Activated CD8-positive, alpha-beta memory T cell treated with anti-CD3 and anti-CD28 coated beads, Interleukin-2, amount 10 ng/mL, durations not matched to agents 7 days and 5 days (primary cell): ENCODE measurements at places on chromosomes 3 and 15. TPM values are rescaled to one million over a fixed set of nuclear protein-coding genes. Genes with fewer than 3 reads are reported as not detected.

DNA sequence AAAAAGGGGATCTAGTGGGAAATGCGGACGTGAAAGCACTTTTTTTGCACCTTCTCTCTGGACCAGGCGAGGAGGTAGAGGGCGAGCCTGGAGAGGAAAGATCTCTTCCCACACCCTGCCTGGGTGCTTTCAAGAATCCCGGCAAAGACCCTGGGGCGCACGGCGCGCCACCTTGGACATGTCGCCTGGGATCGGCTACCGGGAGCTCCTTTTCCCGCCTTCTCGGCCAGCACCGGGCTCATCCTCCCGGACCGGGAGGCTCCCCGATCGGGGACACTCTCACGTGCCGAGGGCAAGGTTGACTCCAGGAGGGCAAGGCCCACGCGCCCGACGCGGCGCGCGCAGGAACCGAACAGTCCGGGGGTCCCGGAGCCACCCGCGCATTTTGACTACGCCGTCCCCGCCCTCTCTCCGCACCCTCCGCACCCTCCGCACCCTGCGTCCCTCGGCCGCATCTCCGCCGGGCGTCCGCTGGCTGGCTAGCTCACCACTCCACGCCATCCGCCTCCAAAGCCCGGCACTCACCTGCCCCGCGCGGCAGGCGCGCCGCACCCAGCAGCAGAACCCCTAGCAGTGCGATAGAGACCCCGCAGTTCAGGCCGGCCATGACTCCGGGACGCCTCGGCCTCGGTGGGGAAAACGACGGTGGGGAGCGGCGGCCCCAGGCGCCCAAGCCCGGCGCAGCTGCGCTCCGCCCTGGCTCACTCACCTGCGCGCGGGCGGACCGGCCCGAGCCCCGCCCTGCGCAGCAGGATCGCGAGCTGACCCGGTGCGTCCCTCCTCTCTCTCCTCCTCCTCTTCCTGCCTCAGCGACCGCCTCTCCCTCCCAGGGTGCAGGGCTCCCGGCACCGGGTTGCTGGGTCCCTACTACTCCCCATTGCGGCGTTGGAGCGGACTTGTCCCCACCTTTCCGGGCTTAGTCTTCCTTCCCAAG lies at the start of gene CDCP1:
CDCP1 (minus strand) TSS at position 698 of the 934 bp plus-strand sequence; CDS start at position 607, 91 bp downstream.
- peaks cover 19% of the 10 kb centered on the region for H3K4me1 ChIP-seq
- H3K27ac ChIP-seq = no peak within 1 kb of the TSS
- peaks cover 81% of the 10 kb centered on the region for H3K27me3 ChIP-seq
- H3K36me3 ChIP-seq = peaks cover 8% of the 10 kb centered on the region
- DNase-seq = no peak

DNA sequence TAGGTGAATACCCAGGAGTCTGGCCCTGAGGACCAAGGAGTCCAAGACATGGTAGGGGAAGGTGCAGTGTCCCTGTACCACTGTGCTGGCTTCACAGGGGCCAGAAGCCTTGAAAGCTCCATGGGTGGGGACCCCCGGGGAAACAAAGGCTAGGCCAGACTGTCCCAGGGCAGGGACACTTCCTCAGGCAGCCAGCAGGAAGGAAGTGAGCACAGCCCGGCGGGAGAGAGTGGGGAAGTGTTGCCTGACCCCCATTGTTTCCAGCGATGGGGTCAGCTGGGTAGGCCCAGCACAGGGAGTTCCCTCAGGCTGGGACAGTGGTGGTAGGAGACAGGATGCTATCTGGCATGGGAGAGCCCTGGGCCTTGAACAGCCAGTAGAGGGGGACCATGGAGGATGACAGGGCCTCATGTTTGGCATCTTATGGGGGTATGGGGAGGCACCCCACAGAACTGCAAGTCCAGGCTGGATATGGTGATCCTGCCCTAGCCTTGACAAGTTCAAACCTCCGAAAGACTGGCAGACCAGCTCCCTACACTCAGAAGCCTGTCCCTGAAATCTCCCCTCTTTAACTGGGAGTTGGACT lies 1.2 kb upstream of the HYAL2 start:
- no peaks in the 10 kb centered on the region for H3K36me3 ChIP-seq
- H3K27ac ChIP-seq = peak overlapping the region; percentile 35
- DNase-seq = peak; percentile 39
- no peak overlapping the region for H3K4me3 ChIP-seq

- no peak overlapping the region for H3K27ac ChIP-seq
- H3K27me3 ChIP-seq = no peaks in the 10 kb centered on the region
- DNase-seq = no peak
- H3K4me1 ChIP-seq = no peaks in the 10 kb centered on the region
Observed at GRCh38 chr3:8994226-8994625, 31.0 kb upstream of the RAD18 start.

GRCh38 chr3:26591926-26592325 lies 30.6 kb upstream of the LRRC3B start:
- H3K36me3 ChIP-seq = no peaks in the 10 kb centered on the region
- H3K27ac ChIP-seq = no peak overlapping the region
- no peaks in the 10 kb centered on the region for H3K27me3 ChIP-seq
- no peaks in the 10 kb centered on the region for H3K4me1 ChIP-seq

DNA sequence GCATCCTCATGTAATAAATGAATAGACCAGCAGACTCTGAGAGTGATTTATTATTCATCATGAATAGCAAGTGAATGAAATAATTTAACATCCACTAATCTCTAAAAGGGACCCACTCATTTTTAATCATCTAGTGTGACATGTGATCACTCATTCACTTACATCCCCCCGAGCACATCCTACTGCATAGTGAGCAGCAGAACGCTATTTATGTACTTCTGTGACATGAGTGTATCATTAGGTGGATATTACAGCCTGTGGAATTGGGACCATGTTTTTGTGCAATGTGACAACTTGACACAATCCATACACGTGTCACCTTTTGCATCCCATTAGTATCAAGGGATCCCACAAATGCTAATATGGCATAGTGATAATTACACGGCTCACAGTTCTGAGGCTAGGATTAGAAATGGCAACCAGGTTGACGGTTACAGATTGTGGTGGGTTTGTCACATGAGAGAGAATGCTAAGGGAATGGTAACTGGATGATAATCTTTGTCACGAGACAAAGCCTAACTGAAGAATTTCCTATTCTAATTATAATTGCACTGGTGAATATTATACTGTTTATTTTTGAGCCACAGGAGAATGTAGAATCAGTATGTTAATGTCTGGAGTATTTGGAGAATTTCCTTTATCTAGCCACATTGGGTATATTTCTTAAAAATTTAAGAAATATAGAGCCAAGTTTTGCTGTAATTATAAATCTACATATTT lies 595.2 kb upstream of the TBL1XR1 start:
- H3K36me3 ChIP-seq = no peaks in the 10 kb centered on the region
- H3K4me1 ChIP-seq = peaks cover 7% of the 10 kb centered on the region
- H3K27me3 ChIP-seq = peaks cover 2% of the 10 kb centered on the region
- DNase-seq = no peak

The SLC2A2 gene
- total RNA-seq = not detected

DNA sequence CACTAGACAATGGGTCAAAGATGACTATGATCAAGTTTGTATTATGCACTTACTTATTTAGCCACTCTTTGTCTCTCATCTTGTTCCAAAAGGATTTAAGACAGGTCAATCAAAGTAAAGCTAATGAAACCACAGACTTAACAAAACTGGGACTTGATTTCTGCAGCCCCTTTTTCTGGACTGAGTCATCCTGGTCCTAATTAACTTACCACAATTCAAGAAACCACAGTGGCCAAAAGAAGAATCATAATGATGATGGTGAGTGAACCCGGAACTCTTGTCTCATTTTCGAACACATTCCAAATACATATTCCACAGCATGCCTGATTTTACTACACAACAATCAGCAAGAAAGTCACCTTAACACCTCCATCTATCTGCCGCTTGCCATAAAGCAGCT lies 1333.0 kb downstream of the ROBO1 start:
- no peaks in the 10 kb centered on the region for H3K4me1 ChIP-seq
- DNase-seq = no peak
- no peak overlapping the region for H3K27ac ChIP-seq

DNA sequence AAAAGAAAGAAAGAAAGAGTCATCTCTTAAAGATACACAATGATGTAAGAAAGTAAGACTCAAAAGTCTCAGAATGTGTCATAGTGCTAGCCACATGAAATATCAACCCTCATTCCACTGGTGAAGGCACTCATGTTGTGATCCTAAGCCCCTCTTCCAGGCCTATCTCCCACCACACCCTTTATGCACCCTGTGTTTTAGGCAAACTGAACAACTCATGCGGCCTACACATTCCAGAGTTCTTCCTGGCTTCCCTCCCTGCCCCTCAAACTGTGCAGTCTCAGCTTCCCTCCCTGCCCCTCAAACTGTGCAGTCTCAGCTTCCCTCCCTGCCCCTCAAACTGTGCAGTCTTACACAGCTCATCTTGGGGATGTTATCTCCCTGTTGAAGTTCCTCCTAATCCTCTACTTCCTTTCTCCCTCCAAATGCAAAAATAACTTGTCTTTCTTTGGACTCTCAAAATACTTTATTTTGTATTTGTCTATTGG lies 69.0 kb upstream of the FNDC3B start:
- peaks cover 5% of the 10 kb centered on the region for H3K27me3 ChIP-seq
- peak overlapping the region; percentile 36 for H3K27ac ChIP-seq
- no peak for DNase-seq
- H3K4me3 ChIP-seq = no peak overlapping the region
- H3K36me3 ChIP-seq = peaks cover 2% of the 10 kb centered on the region

DNA sequence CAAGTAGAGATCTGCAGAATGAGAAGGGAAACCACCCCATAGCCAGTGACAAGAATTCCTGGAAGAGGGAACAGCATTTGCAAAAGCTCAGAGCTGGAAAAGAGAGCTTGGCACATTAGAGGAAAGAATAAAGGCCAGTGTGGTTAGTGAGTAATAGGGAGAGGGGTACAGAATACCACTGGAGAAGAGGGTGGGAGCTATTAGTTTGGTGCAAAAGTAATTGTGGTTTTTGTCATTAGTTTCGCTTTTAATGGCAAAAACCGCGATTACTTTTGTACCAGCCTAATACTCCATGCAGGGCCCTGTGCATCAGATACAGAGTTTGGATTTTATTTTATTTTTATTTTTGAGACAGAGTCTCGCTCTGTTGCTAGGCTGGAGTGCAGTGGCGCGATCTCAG lies 9.8 kb downstream of the SLC24A1 start:
- peaks cover 39% of the 10 kb centered on the region for H3K4me1 ChIP-seq
- no peak for DNase-seq
- H3K4me3 ChIP-seq = peak overlapping the region; percentile 29

The B2M gene
- total RNA-seq = 7,161 TPM

The AKAP13 gene
- total RNA-seq = 172 TPM

- H3K27me3 ChIP-seq = no peaks in the 10 kb centered on the region
- no peaks in the 10 kb centered on the region for H3K4me1 ChIP-seq
- DNase-seq = peak; percentile 61
- H3K36me3 ChIP-seq = no peaks in the 10 kb centered on the region
- H3K4me3 ChIP-seq = no peak overlapping the region
Observed at GRCh38 chr15:82663186-82663600, 16.0 kb upstream of the CPEB1 start.

The GRAMD2A gene
- not detected for total RNA-seq

GRCh38 chr3:106126067-106126845 lies 257.4 kb upstream of the CBLB start:
- H3K27ac ChIP-seq = no peak overlapping the region
- H3K4me3 ChIP-seq = no peak overlapping the region
- peaks cover 7% of the 10 kb centered on the region for H3K36me3 ChIP-seq
- peaks cover 12% of the 10 kb centered on the region for H3K4me1 ChIP-seq
- DNase-seq = no peak
- no peaks in the 10 kb centered on the region for H3K27me3 ChIP-seq

GRCh38 chr15:73225358-73226015 lies 143.3 kb downstream of the HCN4 start:
- H3K4me3 ChIP-seq = no peak overlapping the region
- peaks cover 13% of the 10 kb centered on the region for H3K36me3 ChIP-seq
- H3K4me1 ChIP-seq = peaks cover 30% of the 10 kb centered on the region
- DNase-seq = peak; percentile 75
- peaks cover 5% of the 10 kb centered on the region for H3K27me3 ChIP-seq

- H3K27ac ChIP-seq = no peak within 1 kb of the TSS
- DNase-seq = no peak
- no peak within 1 kb of the TSS for H3K4me3 ChIP-seq
- H3K27me3 ChIP-seq = peaks cover 14% of the 10 kb centered on the region
- no peaks in the 10 kb centered on the region for H3K36me3 ChIP-seq
- H3K4me1 ChIP-seq = peaks cover 24% of the 10 kb centered on the region
Observed at GRCh38 chr3:58210761-58211460, at the start of gene DNASE1L3. Gene DNASE1L3, minus strand, starts transcription at chr3:58210972. Its CDS starts 66 bp downstream, at chr3:58210906.

The RAB6B gene
- 1.3 TPM for total RNA-seq

DNA sequence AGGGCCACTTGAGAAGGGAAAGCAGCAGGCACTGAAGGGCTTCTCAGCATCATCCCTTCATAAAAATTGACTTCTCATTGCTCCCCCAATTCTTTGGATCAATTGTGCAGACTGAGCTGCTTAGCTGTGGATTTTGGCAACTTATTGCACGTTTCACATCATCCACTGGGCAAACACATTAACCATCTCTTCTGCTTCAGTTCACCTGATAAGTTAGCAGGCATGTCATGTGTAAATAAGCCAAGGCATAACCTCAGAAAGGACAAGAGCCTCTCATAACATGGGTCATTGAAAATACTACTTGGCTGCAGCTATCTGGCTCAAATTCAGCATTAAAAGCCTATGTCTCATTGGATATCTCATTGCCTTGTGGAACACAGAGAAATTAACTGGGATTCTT lies 366.5 kb downstream of the LRRC3B start:
- no peaks in the 10 kb centered on the region for H3K4me1 ChIP-seq
- DNase-seq = no peak
- H3K36me3 ChIP-seq = no peaks in the 10 kb centered on the region
- no peaks in the 10 kb centered on the region for H3K27me3 ChIP-seq
- no peak overlapping the region for H3K27ac ChIP-seq

GRCh38 chr3:195844671-195845218 lies 33.0 kb upstream of the MUC4 start:
- no peak overlapping the region for H3K4me3 ChIP-seq
- H3K27me3 ChIP-seq = peaks cover 4% of the 10 kb centered on the region

The GABRA5 gene
- total RNA-seq = not detected

- H3K27me3 ChIP-seq = peaks cover 6% of the 10 kb centered on the region
- peaks cover 4% of the 10 kb centered on the region for H3K36me3 ChIP-seq
- peaks cover 4% of the 10 kb centered on the region for H3K4me1 ChIP-seq
- no peak for DNase-seq
Observed at GRCh38 chr15:58378241-58379085, 53.3 kb upstream of the LIPC start.

The GRM2 gene
- total RNA-seq = 0.52 TPM

GRCh38 chr15:65376767-65377104 lies 1.1 kb downstream of the IGDCC3 start:
- H3K27me3 ChIP-seq = peaks cover 74% of the 10 kb centered on the region
- H3K4me3 ChIP-seq = peak overlapping the region; percentile 49
- peaks cover 7% of the 10 kb centered on the region for H3K4me1 ChIP-seq
- H3K36me3 ChIP-seq = no peaks in the 10 kb centered on the region
